NCI-H1092 (cell line): ENCODE measurements at places on chromosomes 12 and 14.

GRCh38 chr14:91841065-91841464, 26.3 kb downstream of the TC2N start:
- no peak for DNase-seq

GRCh38 chr14:71050227-71050823, 143.1 kb downstream of the PCNX1 start:
- DNase-seq: no peak

DNA sequence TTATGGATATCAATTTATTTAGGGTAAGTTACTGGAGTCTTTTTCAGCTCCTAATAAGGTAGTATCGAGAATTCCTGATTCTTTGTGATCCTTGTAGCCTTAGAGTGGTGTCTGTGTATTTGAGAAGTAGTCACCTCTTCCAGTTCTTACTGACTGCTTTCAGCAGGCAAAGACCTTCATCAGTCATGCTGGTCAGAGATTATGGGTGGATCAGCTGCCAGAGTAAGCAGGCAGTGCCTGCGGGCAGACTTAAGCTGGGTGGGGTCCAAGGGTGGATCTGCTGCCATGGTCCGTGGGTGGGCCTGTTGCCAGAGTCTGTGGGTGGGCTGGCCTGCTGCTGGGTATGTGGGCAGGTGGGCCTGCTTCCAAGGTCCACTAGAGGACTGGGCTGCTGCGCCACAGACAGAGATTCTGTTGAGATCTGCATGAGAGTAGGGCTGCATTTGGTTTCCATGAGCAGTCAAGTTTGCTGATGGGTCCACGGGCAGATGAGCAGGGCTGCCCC, 188.7 kb downstream of the ANO2 start:
- no peak for DNase-seq

DNA sequence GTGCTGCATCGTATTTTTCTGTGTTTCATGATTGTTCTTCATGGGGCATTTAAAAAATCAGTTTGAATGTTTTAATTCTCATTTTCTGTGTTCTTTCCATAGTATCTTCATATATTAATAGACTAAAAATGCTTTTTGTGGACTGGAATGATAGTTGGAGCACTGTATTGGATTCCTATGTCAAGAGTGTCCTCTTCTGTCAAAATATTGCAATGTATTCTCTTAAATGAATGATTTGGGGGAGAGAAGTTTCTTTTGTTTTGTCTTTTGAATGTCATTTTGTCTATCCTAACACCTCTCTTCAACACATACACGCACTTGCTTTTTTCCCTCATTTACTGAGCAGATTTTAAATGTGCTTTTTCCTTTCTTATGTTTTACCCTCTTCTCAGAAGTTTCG, 4.7 kb upstream of the EIF2S3B start:
- DNase-seq: no peak

- no peak for DNase-seq
Observed at GRCh38 chr12:121209221-121209620, 708 bp upstream of the P2RX4 start.

- DNase-seq: no peak
Observed at GRCh38 chr12:89085421-89085820, 266.9 kb downstream of the DUSP6 start.

DNA sequence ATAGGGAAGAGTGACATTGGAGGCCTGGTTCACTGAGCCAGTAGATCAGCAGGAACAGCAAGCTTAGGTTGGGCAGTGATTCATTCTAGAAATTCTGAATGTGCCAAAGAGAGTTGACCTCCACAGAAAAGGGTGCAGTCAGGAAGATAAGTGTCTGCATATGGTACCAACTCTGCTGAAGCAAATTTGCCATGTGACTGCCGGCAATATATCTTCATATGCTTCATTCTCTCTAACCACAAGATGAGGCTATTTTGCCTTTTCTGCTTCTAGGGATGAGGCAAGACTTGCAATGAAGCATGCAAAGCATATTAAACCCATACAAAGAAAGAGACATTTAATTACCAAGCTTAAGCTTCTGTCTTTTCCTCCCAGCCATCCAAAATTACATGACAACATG, 13.6 kb downstream of the CCDC198 start:
- no peak for DNase-seq

- DNase-seq: no peak
Observed at GRCh38 chr12:47504775-47505446, 200.9 kb downstream of the RPAP3 start.

DNA sequence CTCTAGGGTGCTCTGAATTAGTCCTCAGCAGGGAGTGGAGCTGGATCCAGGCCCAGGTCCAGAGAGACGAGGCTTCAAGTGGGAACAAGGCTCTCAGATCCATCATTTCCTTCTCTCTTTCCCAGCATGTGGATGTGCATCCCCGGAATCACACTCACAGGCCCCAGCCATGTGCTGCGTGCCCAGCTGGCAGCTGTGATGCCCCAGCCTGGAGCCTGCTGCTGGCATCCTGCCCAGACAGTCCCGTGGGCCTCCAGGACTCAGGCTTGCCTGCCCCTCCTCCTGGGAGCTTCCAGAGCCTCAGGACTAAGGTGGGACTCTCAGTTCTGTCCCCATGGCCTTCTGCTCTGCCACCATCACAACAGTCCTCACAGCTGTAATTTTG, 6.2 kb upstream of the KRT84 start:
- DNase-seq: peak; percentile 88
